ENCODE measurements at places on chromosomes 12 and 14.

GRCh38 chr12:109105176-109105575 lies 7.8 kb downstream of the UNG start:
- no peak for DNase-seq

- no peak for DNase-seq
Measured at GRCh38 chr14:69779088-69779487, 12.1 kb downstream of the SRSF5 start.

GRCh38 chr12:43942379-43942778 lies 106.5 kb downstream of the TMEM117 start:
- no peak for DNase-seq

DNA sequence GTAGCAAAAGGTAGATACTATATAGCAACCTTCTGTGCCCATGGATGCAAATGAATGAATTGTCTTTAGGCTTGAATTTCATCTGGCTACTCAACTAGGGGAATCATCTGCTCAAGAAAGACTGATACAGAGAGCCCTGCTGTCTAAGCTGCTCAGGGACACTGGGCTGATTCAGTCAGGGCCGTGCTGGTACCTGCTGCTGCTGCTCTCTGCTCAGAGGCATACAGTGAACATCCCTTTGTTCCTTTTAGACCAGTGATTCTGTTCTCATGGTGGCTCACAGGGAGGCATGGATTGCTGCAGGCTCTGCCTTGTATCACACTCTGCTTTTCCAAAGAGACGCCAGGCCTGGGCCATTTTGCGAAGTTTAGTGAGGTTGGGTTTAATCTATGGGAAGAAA lies 14.1 kb downstream of the EIF2B2 start:
- no peak for DNase-seq

DNA sequence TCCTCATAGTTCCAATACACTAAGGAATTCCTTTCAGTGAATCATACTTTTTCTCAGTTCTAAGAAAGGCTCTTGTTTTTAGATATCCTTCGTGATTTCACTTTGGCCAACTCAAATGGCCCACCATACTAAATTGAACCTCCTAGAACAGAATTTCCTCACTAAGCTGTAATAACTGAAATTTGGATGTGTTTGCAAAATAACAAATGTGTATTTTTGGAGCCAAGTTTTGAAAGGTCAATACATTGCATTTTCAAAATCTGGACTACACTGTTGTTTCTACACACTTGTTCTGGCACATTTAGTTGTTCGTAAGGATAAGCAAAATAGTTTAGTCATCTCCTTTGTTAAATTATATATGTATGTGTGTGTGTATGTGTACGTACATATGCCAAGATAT lies 439.0 kb upstream of the STXBP6 start:
- no peak for DNase-seq

DNA sequence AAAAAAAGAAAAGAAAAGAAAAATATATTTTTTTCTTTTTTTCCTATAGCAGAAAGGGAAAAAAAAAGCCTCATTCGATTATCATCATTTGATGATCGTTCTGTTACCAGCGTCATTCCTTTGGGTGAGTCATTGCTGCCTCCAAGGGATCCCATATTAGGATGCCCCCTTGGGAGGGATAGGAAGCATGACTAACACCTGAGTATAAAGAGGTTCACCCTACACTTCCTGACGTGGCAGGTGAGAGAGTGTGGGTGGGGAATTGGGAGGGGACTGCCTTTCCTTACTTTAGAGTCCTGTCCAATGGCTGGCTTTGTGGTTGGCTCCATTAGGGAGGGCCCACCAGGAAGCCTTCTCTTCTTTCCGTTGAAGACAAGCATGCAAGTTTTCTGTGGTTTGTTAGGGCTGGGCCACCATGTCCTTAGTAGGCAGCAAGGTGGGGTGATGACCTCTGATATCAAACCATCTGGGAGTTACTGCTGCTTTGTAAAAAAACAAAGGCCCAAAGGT lies 56.1 kb upstream of the FUT8 start:
- DNase-seq: peak; percentile 44

DNA sequence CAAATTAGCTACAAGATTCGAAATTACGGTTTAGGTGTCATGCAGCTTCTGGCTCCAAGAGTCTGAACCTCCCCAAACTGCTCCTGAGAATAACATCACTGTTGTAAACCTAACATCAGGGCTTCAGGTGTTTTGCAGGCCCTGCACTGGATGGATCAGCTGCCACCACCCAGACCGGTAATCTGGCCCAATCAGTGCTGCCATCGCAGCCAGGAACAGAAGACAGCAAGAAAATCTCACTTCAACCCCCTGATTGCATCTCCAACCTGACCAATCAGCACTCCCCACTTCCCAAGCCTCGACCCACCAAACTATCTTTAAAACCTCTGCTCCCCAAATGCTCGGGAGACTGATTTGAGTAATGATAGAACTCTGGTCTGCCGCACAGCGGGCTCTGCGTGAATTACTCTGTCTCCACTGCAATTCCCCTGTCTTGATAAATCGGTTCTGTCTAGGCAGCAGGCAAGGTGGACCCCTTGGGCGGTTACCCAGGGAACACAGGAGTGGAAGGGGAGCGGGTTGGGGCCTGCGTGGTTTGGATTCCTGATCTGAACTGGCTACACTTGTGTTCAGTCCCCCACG lies 268.5 kb upstream of the SFSWAP start:
- no peak for DNase-seq

GRCh38 chr14:91005716-91006115 lies 54.7 kb downstream of the RPS6KA5 start:
- DNase-seq: no peak

GRCh38 chr14:72675126-72675525 lies 218.8 kb downstream of the DPF3 start:
- DNase-seq: no peak

- no peak for DNase-seq
Measured at GRCh38 chr12:69981881-69982475, 157.0 kb downstream of the MYRFL start.

- DNase-seq: peak; percentile 87
Measured at GRCh38 chr12:132812631-132813305, 15.9 kb downstream of the GOLGA3 start.

Measured in Jurkat, Clone E6-1 (cell line).